Activated CD4-positive, alpha-beta T cell treated with anti-CD3 and anti-CD28 coated beads for 24 hours (primary cell): ENCODE measurements at places on chromosomes 4 and X.

DNA sequence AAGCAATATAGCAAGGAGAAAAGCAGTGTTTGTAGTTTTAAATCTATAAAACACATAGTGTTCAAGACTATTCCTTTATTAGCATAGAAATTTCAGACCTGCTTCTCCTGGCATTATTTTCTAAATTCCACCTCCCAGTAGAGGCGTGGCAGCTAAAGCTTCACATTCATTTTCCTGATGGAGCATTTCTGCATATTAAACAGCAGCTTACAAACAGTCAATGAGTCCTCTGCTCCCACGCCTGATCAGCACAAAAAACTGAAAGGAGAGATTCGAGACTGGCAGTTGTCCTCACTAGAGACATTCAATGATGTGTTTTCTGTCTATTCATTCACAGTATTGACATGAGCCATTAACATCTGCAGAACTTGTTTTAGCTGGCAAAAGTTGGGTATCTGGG, 61.4 kb downstream of the SHISA3 start:
- no peak for DNase-seq

GRCh38 chrX:49991758-49992157, 69.4 kb downstream of the CLCN5 start:
- no peak for DNase-seq

GRCh38 chr4:7725951-7726350, 213.7 kb downstream of the AFAP1 start:
- no peak for DNase-seq

DNA sequence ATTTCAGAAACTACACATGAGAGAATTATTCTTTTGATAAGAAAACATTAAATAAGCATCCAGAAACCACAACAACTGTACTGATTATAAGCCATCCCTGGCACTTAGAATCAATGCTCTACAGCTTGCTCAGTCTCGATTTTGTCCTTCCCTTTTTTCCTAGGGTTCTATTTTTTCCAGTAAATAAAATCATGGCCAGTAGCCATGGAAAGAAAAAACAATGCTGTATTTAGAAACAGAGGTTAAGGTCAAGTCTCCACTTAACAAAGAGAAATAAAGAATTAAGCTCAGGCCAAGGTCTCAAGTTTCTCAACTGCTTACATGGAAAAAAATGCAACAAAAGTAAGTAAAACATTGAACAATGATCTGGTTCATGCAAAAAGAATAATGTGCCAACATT, 38.7 kb upstream of the GRID2 start:
- no peak for DNase-seq

GRCh38 chr4:104413487-104413886, 81.2 kb downstream of the CXXC4 start:
- DNase-seq, result no peak

GRCh38 chr4:5126857-5127256, 75.6 kb downstream of the STK32B start:
- DNase-seq, result no peak
